Esophagus muscularis mucosa (tissue), 4 donors: ENCODE measurements at places on chromosomes 1 and 21. TPM values are rescaled to one million over a fixed set of nuclear protein-coding genes. Genes with fewer than 3 reads are reported as not detected.

The INSRR gene
- total RNA-seq, result not detected

GRCh38 chr1:241926141-241926540, 31.4 kb upstream of the BECN2 start:
- no peak for DNase-seq

- DNase-seq, result no peak
Observed at GRCh38 chr1:159188375-159188788, 16.3 kb upstream of the ACKR1 start.

DNA sequence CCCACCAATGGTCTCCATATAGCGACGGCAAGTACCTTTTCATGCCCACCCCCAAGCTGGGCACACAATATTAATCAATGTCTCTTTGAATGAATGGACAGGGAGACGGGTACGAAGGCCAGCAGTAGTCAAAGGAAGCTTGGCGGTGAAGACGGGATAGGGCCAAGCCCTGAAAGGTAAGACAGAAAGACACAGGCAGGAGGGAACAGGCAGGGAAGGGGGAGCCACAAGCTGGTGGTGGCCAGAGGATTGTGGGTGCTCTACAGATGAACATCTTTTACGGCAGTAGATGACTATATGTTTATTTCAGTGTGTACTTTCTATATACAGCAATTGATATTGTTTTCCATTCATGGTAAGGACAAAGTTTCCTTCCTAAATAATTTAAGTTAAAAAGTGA, 16.3 kb downstream of the CAPZB start:
- DNase-seq, result no peak

- no peak for DNase-seq
Observed at GRCh38 chr21:18000981-18001686, 182.0 kb upstream of the C21orf91 start.

- DNase-seq, result no peak
Observed at GRCh38 chr1:9294910-9295636, 2.4 kb downstream of the SPSB1 start.

The UMODL1 gene
- not detected for total RNA-seq
